MCF 10A (cell line): ENCODE measurements at places on chromosomes 6 and 20. TPM values are rescaled to one million over a fixed set of nuclear protein-coding genes. Genes with fewer than 3 reads are reported as not detected.

The RHAG gene
- not detected in 2 replicates for total RNA-seq

The UTRN gene
- total RNA-seq: 78.7 and 84.8 TPM in 2 replicates

The SLC17A3 gene
- total RNA-seq: not detected in 2 replicates

The EGFL8 gene
- 3.1 and 6.7 TPM in 2 replicates for total RNA-seq

The HLA-DOB gene
- 0.56 and 0.79 TPM in 2 replicates for total RNA-seq

The HLA-DQB2 gene
- total RNA-seq: not detected in 2 replicates

The MBOAT1 gene
- 6.3 and 9.3 TPM in 2 replicates for total RNA-seq

The SPATS1 gene
- total RNA-seq: not detected in 2 replicates

The MEI4 gene
- not detected in 2 replicates for total RNA-seq

The HLA-DQB1 gene
- not detected in 2 replicates for total RNA-seq

DNA sequence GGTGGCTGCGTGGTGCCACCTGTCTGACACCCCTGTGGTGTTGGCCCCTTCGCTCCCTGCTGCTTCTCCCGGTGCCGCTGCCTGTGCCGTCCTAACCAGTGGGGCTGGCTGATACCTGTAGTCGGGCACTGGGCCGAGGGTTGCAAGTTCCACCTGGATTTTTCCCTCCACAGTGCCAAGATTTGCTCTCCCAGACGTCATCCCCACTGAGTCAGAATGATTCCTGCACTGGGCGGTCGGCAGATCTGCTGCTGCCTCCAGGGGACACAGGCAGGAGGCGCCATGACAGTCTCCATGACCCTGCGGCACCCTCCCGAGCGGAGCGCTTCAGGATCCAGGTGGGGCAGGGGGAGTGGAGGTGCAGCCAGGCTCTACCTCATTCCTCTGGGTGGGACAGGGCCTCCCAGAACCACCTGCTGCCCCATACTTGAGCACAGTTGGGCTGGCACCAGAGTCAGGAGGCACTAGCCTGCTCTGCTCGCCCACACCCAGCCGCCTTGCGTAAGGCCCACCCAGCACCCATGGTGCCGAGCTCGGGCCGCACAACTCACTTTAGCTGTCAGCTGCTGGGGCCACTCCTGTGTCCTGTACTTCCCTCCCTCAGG lies 60.2 kb downstream of the TCP11 start:
- H3K27me3 ChIP-seq: no peaks in the 10 kb centered on the region
- H3K4me1 ChIP-seq: no peaks in the 10 kb centered on the region

- no peak for DNase-seq
- no peak overlapping the region for H3K4me3 ChIP-seq
- H3K27me3 ChIP-seq: peaks cover 58% of the 10 kb centered on the region
- no peaks in the 10 kb centered on the region for H3K4me1 ChIP-seq
These were observed 54.3 kb upstream of the GPR31 start for GRCh38 chr6:167211881-167212712.

DNA sequence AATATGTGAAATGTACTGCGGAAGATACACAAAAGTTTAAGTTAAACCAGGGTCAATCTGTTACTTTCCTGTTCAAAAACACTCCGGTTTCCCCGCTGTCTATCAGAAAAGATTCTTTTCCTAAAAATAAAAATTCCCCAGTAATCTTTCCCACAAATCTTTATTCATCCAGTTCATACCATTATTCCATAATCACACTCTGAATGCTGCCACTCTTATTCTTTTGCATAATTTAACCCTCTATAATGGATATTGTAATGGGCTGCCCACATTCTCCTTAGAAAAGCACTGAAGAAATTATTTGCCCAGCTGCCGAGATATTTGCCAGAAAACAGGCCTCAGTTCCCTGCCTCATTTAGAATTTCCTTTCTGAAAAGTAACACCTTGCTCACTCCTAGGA lies 68.6 kb downstream of the EPHA7 start:
- no peak overlapping the region for H3K27ac ChIP-seq
- no peaks in the 10 kb centered on the region for H3K36me3 ChIP-seq
- H3K4me1 ChIP-seq: no peaks in the 10 kb centered on the region
- no peak overlapping the region for H3K4me3 ChIP-seq

- DNase-seq: no peak
- no peaks in the 10 kb centered on the region for H3K4me1 ChIP-seq
- no peak overlapping the region for H3K4me3 ChIP-seq
- H3K36me3 ChIP-seq: peaks cover 8% of the 10 kb centered on the region
- no peaks in the 10 kb centered on the region for H3K27me3 ChIP-seq
- H3K27ac ChIP-seq: peak overlapping the region; percentile 5
These were observed 9.3 kb downstream of the CDS2 start for GRCh38 chr20:5136096-5136495.

GRCh38 chr20:11111191-11111590 lies 437.4 kb upstream of the JAG1 start:
- no peaks in the 10 kb centered on the region for H3K36me3 ChIP-seq
- H3K4me1 ChIP-seq: peaks cover 8% of the 10 kb centered on the region
- H3K27ac ChIP-seq: no peak overlapping the region

DNA sequence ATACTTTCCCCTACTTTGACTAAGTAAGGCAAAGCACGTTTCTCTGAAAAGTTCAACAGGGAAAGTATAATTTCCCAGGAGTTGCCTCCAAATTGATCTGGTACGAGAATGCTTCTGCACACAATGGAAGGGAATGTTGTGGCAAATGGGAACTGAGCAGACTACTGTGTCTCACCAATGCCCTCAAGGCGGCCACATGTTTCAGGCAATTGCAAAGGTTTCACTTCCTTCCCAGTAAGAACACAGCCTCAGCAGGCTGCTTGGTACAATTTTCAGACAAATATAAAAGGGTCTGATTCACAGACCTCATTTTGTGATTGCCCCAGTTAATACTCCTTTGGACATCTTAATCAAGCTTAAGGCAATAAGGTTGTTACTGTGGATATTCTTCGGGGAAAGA lies 71.2 kb downstream of the KIAA0319 start:
- no peak overlapping the region for H3K27ac ChIP-seq
- H3K4me1 ChIP-seq: no peaks in the 10 kb centered on the region
- no peaks in the 10 kb centered on the region for H3K27me3 ChIP-seq
- H3K4me3 ChIP-seq: no peak overlapping the region

- no peak overlapping the region for H3K4me3 ChIP-seq
- no peaks in the 10 kb centered on the region for H3K36me3 ChIP-seq
- no peak for DNase-seq
- H3K27ac ChIP-seq: no peak overlapping the region
- H3K27me3 ChIP-seq: no peaks in the 10 kb centered on the region
These were observed 82.1 kb upstream of the COL21A1 start for GRCh38 chr6:56329271-56330050.

DNA sequence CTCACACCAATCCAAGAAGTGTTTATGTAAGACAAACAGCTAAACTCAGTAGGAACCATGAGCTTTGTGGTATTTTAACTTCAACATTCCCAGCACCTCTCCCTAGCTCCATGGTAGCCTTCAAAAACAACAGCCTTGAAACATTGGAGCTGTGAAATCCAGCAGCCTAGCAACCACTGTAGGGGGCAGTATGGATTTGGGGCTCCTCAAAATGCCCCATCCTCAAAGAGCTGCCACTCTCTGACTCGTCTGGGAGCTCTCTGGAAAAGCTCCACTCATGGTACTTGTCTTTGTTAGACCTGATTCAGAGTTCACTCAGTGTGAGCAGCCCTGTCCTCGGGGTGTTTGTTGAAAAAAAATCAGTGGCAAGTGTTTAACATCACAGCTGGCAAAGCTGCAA lies 82.9 kb downstream of the KIF6 start:
- DNase-seq: no peak
- no peaks in the 10 kb centered on the region for H3K27me3 ChIP-seq
- H3K4me1 ChIP-seq: no peaks in the 10 kb centered on the region

GRCh38 chr6:140174524-140174923 lies 800.1 kb upstream of the CITED2 start:
- DNase-seq: peak; percentile 96
- H3K27me3 ChIP-seq: no peaks in the 10 kb centered on the region
- H3K4me1 ChIP-seq: peaks cover 21% of the 10 kb centered on the region
- no peak overlapping the region for H3K4me3 ChIP-seq
- peak overlapping the region; percentile 27 for H3K27ac ChIP-seq

- no peaks in the 10 kb centered on the region for H3K36me3 ChIP-seq
- H3K27me3 ChIP-seq: no peaks in the 10 kb centered on the region
- H3K27ac ChIP-seq: no peak overlapping the region
- no peak overlapping the region for H3K4me3 ChIP-seq
These were observed 16.9 kb upstream of the PBOV1 start for GRCh38 chr6:138235205-138235604.

DNA sequence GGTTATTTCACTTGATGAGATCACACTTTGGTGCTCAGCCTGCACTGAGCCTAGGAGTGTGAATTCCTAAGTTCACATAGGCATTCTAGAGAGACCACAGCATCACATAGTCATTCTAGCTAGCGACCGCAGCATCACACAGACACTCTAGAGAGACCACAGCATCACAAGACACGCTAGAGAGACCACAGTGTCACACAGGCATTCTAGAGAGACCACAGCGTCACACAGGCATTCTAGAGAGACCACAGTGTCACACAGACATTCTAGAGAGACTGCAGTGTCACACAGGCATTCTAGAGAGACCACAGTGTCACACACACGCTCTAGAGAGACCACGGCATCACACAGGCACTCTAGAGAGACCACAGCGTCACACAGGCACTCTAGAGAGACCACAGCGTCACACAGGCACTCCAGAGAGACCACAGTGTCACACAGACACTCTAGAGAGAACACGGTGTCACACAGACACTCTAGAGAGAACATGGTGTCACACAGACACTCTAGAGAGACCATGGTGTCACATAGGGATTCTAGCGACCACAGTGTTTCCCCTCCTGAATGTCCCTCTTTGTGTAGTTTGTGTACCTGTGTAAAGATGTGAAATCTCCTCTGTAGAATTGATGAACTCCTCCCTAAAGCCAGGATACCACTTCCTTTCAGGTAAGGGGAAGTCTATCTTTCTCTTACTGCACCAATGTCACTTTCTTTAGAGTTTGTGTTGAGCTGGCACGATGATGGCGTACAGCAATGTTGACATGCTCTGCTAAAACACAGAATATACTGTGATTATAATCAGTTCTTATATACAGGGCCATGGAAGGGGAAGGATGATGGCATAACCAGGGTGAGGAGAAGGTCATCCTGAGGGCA lies 169.4 kb downstream of the ZDHHC14 start:
- H3K27me3 ChIP-seq: no peaks in the 10 kb centered on the region
- H3K27ac ChIP-seq: no peak overlapping the region
- no peak overlapping the region for H3K4me3 ChIP-seq
- peaks cover 17% of the 10 kb centered on the region for H3K4me1 ChIP-seq

GRCh38 chr20:62487561-62488354 lies 12.0 kb upstream of the GATA5 start:
- no peaks in the 10 kb centered on the region for H3K4me1 ChIP-seq
- H3K27me3 ChIP-seq: peaks cover 23% of the 10 kb centered on the region
- H3K36me3 ChIP-seq: no peaks in the 10 kb centered on the region
- DNase-seq: no peak
- H3K27ac ChIP-seq: no peak overlapping the region
- no peak overlapping the region for H3K4me3 ChIP-seq

DNA sequence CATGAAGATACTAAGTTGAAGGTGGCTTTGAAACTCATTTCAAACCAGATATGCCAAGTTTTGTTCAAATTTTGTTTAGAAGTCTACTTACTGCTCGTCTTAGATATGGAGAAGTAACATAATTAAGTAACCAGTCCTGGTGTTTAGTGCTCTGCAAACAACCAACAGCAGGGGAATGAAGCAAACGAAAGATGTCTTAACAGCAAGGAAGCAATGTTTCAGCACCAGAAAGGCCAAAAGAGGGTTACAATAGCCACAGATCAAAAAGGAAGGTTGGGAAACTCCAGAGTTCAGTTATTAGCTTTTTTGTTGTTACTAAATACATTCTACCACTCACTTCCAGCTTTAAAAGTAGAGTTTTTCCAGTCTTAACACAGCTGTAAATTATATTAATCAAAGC lies 45.1 kb downstream of the LHFPL5 start:
- H3K4me3 ChIP-seq: no peak overlapping the region
- DNase-seq: no peak
- no peaks in the 10 kb centered on the region for H3K4me1 ChIP-seq
- no peaks in the 10 kb centered on the region for H3K27me3 ChIP-seq

DNA sequence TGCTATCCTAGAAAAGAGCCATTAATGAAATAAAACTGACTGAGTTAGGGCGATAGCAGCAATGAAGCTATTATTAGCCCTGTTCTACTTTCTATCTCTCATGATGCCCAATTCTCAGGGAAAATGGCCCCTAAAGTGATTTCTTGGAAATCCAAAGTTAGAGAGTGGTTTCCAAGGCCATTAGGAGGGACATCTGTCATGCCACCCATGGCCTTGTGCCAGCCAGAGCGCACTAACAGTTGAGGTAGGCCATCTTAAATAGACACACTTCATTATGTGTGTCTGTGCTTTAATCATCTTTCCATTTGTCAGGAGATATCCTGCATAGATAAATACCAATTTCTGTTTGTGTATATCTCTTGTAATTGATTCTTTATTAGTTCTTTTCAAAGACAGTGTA lies 261.6 kb downstream of the NRN1 start:
- H3K4me1 ChIP-seq: no peaks in the 10 kb centered on the region
- H3K36me3 ChIP-seq: no peaks in the 10 kb centered on the region
- H3K4me3 ChIP-seq: no peak overlapping the region
- H3K27me3 ChIP-seq: no peaks in the 10 kb centered on the region

DNA sequence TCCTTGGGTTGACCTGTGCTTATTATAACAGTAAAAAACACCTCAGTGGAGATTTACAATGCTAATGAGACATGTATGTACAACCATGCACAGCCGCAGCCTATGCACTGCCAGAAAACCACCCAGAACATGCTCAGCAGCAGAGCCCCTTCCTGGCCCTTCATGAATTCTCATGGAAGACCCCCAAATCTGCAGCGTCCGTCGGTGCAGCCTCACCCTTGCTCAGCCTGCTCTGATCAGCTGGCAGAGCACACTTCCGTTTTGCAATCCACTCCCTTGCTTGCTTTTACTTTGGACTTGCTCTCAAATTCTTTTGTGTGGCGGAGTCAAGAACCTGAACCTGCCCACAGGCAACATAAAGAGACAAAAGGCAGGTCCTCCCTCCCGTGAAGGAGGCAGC lies 378.2 kb upstream of the SULF2 start:
- DNase-seq: no peak
- H3K4me3 ChIP-seq: no peak overlapping the region
- H3K27ac ChIP-seq: no peak overlapping the region

DNA sequence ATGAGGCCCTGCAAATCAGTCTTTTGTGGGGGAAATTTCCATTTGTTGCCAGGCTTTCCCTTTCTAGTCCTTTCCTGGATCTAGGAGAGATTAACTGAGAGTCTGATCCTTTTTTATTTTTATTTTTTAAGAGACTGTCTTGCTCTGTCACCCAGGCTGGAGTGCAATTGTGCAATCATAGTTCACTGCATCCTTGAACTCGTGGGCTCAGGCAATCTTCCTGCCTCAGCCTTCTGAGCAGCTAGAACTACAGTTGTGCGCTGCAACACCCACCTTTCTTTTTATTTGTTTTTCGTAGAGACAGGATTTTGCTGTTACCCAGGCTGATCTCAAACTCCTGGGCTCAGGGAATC lies 22.9 kb downstream of the OR2B2 start:
- H3K36me3 ChIP-seq: peaks cover 6% of the 10 kb centered on the region
- peak; percentile 11 for DNase-seq
- H3K27ac ChIP-seq: no peak overlapping the region

- no peak overlapping the region for H3K4me3 ChIP-seq
- H3K4me1 ChIP-seq: no peaks in the 10 kb centered on the region
- no peak overlapping the region for H3K27ac ChIP-seq
- DNase-seq: no peak
- H3K27me3 ChIP-seq: no peaks in the 10 kb centered on the region
These were observed 98.0 kb downstream of the KIF16B start for GRCh38 chr20:16475225-16475624.

- DNase-seq: no peak
- no peak overlapping the region for H3K4me3 ChIP-seq
- H3K4me1 ChIP-seq: no peaks in the 10 kb centered on the region
- peaks cover 12% of the 10 kb centered on the region for H3K27me3 ChIP-seq
These were observed 51.8 kb downstream of the GINS1 start for GRCh38 chr20:25459111-25459830.

GRCh38 chr20:64056639-64056888 lies 6.4 kb upstream of the TCEA2 start:
- H3K27ac ChIP-seq: no peak overlapping the region
- H3K4me3 ChIP-seq: no peak overlapping the region
- H3K36me3 ChIP-seq: no peaks in the 10 kb centered on the region
- H3K27me3 ChIP-seq: no peaks in the 10 kb centered on the region
